Astrocyte (in vitro differentiated cells and primary cell): ENCODE measurements at places on chromosomes 7 and 10. TPM values are rescaled to one million over a fixed set of nuclear protein-coding genes. Genes with fewer than 3 reads are reported as not detected.

Gene BEND7
- total RNA-seq: 15.9 and 21.1 TPM in 2 replicates

Gene GPRIN2
- total RNA-seq: 2.2 and 3.0 TPM in 2 replicates

Gene IGF2BP3
- total RNA-seq: 69.9 and 79.5 TPM in 2 replicates

DNA sequence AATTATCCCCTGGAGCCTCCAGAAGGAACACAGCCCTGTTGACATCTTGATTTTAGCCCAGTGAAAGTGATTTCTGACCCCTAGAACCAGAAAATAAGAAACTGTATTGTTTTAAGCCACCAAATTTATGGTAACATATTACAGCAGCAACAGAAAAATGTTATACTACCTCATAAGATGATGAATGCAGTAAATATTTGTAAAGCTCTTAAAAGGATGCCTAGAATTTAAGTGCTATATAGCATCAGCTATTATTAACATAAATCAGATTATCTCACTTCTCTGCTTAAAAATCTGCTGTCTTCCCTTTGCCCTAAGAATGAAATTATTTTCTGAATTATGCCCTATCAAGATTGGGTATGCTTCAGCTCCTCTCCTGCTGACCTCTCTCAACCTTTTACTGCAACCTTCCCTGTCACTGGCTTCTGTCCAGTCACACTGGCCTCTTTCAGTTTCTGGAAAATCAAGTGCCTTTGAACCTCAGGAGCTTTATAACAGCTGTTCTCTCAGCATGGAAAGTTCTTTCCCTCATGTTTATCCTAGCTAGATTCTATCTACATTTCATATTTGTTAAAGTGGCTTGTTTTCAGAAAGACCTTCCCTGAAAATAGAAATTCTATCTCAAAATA, 78.9 kb downstream of the GPR37 start:
- DNase-seq: no peak

DNA sequence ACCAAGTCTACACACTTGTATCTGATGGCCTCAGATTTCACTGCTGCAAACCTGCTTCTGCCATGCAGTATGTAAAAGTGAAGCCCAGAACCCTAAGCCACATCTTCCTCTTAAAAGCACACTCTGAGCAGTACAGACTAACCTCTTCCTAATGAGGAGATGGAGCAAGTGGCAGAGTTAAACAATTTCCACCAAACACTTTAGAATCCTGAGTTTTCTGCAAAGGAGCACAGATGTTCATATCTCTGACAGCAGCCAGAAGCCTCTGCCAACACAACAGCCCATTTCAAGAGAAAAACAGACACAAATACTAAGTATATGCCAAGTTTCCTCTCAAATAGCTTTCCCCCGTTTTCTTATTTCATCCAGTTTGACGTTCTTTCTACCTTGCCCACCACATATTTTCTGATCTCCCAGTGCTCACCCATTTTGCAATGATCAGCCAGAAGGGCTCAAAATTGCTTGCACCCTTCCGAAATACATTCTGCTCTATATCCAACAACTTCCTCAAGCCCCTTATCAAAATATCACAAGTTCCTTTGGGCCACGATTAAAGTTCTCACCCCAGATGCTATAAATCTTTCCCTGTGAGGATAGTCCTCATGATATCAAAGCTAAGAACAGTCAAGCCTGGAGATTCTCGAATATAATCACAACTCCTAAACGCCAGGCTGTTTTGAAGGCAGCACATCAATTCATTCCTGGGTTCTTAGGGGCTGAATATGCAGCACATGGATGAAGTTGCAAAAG, 27.5 kb downstream of the ELMO1 start:
- no peak for DNase-seq
